Right hindlimb (tissue), 1 donor: ENCODE measurements at places on chromosomes 13 and 19.

- no peak for DNase-seq
Measured at GRCh38 chr13:75521956-75522355, 15.7 kb downstream of the COMMD6 start.

DNA sequence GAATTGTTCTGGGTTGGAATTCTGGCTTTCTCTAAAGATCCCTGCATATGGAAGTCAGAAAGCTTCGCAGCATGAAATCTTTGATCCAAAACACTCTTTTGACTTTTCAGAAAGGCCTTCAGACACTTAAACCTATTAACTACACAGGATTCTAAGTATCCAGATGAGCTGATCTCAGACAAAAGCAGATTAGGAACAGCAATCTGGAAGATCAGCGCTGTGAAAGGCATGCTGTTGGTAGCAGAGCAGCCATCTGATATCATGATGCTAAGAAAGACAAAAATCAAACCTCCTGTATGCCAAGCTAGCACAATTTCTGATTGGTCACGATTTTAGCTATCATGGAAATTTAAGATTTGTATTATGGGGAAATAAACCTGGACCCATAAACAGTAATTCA, 589.9 kb downstream of the GPC5 start:
- no peak for DNase-seq

DNA sequence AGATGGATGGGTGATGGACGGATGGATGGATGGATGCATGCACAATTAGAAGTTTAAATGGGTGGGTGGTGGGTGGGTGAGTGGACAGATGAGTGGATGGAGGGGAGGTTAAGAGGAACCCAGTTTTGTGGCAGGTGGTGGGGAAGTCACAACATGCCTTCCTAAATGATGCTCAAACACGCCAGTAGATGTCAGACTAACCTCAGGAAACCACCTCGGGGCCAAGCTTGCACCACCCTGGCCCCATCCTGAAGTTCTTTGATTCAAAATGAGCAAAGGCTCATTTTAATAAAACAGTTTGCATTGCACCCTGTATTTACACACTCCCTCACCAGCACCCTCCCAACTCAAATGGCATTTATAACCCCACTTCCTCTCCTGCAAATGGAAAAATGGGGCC, 91.4 kb upstream of the CACNA1A start:
- peak; percentile 51 for DNase-seq

DNA sequence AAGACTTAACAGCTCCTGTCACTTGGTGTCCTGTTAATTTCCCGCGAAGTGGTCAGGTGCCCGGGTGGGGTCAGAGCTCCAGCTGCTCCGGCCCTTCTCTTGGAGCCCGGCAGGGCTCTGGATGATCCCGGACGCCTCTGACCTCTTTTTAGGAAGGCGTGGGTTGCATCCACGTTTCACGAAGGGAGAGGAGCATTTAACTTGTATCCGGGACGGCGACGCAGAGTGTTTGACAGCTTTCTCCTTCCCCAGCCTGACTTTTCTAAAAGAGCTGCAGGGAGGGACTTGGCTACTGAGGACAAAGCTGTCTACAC, 656 bp downstream of the ZNF155 start:
- no peak for DNase-seq

DNA sequence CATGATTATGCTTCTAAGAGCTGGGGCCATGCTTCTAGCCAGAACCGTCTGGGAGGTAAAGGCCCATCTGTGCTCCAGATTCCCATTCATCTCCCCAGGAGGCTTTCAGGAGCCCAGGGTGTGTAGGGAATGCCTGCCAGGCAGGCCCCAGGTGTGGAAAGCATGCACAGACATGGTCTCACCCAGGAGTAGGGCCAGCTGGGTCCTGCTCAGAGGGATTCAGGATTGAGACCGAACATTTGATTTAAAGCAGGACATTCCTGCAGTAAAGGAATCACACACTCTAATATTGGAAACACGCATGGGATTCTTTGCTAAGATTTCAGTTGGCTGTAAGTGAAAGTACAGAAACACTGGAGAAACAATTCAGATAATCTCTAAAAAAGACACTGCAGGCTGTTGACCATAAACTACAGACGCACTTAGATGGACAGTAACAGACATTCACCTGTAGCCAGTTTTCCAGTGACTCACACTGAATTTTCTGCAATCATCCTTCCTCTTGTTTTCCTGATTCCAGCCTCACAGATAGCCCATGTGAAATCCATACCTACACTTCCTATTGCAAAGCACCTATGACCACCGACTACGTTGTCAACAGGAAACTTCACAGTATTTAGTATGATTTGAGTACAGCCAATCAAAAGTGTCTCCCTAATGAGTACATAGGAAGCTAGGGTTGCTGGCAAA, 257.8 kb downstream of the TBC1D4 start:
- DNase-seq, result peak; percentile 80

GRCh38 chr13:33918199-33918932, 100.4 kb downstream of the RFC3 start:
- peak; percentile 33 for DNase-seq

GRCh38 chr19:45469945-45470761, 2.4 kb downstream of the FOSB start:
- DNase-seq, result peak; percentile 75

- DNase-seq, result no peak
Measured at GRCh38 chr19:9702186-9702585, 27.3 kb upstream of the ZNF562 start.

DNA sequence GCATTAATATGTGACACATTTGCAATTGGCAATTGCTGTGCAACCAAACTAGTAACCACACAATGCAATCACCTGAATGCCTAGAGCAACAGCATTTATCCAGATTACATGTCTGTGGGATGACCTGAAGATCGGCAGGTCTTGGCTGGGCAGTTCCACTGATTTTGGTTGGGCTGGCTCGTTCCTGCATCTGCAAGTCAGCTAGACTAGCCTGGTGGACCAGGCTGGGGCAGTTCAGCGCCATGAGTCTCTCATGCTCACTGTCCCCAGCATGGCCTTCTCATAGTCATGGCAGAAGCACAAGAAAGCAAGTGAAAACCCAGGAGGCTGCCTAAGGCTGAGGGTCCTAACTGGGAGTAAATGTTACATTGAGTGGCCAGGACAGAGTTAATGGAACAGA, 229.1 kb upstream of the TSHZ3 start:
- no peak for DNase-seq

GRCh38 chr13:20219577-20219976, 12.5 kb downstream of the GJB6 start:
- no peak for DNase-seq

DNA sequence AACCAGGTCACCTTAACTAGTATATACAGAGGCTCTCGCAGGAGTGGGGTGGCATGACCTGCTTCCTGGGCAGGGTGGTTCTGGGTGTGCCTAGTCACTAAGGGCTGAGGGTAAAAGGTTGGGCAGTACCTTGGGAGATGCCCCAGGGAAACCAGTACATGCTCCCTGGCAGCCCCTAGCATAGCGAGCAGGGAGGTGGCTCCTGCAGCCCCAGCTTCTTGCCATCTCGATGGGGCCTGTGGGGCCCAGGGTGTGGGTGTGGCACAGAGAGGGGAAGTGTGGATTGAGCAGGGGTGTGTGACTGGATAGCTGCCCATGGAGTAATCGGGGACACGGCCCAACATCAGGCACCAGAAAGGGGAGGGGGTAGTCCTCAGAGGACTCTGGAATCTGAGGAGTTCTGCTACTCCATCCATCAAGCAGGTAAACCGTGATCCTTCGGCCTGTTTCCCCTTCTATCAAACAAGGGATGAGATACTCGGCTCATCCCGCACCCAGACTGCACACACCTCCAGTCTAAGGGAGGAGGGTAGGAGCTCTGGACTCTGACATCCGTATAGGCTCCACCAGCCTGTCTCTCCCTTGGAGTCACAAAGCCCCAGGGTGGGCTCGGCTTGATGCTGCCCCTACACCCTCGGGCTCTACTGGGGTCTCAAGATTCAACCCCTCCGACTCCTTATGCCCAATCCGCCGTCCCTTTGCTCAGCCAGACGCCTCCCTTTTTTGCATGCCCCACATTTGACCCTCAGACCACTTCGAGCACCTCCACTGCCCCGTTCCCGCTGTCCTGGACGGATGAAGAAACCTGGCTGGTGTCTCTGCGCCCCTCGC, 1.1 kb downstream of the ZBTB45 start:
- no peak for DNase-seq

- no peak for DNase-seq
Measured at GRCh38 chr13:26996965-26997752, 174.5 kb downstream of the USP12 start.

DNA sequence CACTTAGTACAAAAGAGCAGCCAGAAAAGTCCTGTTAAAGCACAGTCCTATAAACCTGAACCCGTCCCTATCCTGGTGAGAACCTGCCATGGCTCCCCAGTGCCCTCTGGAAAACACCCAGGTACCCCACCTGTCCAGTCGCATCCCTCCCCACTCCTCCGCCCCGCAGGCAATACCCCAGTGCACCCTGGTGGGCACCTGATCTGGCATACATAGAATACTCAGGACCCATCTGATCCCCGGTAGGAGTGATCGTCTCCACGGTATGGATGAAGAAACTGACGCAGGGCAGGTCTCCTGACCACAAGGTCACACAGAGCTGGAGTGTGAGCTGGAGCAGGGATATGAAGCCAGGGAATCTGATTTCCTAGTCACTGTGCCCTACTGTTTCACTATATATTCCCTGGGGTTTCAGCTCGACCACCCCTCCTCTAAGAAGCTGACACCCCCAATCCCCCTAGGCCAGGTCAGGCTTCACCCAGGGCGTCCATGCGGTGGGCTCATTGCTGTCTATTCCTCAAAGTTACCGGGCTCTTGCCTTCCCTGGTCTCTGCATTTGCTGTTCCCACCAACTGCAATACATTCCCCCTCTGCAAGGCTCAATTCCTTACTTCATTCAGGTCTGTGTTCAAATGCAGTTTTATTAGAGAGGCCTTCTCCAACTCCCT, 12.6 kb downstream of the FBXO46 start:
- DNase-seq, result no peak

GRCh38 chr13:43666403-43666802, 120.4 kb downstream of the ENOX1 start:
- no peak for DNase-seq

GRCh38 chr19:2556221-2557092, 80.5 kb downstream of the GADD45B start:
- peak; percentile 45 for DNase-seq

DNA sequence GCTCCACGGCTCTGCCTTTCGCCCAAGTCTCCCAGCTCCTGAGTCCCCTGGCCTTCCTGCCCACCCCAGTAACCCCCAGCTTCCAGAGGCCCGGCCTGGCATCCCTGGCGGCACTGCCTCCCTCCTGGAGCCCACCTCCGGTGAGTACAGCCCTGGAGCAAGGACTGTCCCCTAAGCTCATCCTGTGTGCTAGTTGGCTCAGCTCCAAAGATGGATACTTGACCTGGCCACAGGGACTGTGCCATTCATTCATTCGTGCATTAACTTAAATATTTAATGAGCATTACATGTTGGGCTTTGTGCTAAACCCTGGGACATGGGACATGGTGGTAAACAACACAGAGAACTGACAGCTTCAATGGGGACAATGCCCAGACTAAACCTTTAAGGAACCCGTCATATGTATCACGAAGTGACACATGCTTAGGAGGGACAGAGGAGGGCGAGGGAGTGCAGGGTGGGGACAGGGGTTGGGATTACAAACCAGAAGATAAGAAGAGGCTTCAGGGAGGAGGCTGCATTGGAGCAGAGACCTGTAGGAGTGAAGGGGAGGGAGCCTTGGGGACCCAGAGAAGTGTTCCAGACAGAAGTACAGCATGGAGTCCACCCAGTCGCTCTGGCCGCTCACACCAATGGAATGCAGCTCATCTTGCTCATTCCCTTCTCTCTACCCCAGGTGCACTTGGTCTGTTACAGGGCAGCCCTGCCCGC, 6.9 kb upstream of the OVOL3 start:
- DNase-seq, result no peak

DNA sequence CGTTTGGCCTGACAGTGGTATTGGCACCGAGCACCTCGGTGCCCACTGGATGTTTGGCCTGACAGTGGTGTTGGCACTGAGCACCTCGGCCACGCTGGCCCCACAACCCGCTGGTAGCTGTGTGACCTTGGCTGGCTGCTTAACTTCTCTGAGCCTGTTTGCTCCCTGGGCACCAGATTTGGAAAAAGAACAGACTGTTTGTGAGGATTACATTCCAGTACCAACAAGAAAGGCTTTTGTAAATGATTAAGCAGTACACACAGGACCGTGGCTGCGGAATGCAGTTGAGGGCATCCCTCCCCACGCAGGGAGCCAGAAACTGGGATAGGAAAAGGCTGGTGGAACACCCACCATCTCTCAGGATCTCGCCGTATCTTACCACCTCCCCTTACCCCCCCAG, 31.9 kb downstream of the SLC25A42 start:
- DNase-seq, result no peak

- no peak for DNase-seq
Measured at GRCh38 chr13:37348916-37349643, 243.6 kb upstream of the CSNK1A1L start.

GRCh38 chr13:24127116-24127631, 33.3 kb upstream of the SPATA13 start:
- DNase-seq, result no peak

DNA sequence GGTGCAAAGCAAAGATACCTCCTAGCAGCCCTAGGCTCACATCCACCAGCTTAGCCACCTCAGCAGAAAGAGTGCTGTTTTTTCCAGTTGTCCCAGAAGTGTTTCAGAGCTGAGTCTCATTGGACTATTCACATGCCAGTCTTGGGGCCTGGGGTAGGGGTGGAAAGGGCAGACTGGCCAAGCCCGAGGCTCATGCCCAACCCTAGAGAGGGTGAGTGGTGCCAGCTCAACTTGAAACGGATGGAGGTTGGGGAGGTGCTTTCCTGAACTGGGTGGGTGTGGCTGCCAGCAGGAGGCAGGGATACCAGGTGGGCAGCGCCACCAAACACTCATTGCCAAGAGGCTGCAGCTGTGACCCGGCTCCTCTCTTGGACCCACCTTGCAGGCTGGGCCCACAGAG, 116.9 kb downstream of the DPF1 start:
- DNase-seq, result no peak

GRCh38 chr13:105814219-105814901, 721.1 kb downstream of the EFNB2 start:
- DNase-seq, result no peak

DNA sequence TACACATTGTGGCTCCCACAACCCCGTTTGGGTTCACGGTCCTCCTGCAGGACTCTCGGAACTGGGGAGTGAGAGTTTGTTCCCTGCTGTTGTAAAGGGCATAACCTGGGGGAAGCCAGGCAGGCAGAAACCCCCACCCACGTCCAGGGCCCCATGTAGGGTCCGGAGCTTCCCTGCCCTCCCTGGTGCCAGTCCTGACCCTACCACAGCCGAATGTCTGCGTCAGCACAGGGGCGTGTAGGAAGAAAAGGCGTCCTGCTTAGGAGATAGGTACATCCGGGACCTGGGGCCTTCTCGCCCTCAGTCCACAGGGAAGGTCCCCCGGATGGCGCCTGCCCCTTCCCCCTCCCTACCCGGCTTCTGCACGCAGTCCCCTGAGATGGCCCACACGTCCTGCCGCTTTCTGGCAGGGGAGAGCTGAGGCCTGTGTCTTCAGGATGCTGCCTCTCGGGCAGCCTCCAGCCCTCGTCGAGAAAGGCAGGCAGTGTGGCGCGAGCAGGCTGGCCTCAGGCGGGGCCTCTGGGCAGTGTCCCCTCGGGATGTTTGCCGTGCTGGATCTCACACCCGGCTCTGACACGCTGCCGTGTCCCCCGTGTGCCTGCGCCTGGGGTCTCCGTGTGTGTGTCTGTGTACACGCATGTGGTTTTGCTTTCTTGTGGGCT, 19.1 kb downstream of the CSNK1G2 start:
- DNase-seq, result no peak
